ENCODE measurements at places on chromosomes 2 and 18.

- no peak for DNase-seq
Observed at GRCh38 chr2:241209271-241209670, 20.8 kb downstream of the ANO7 start.

- no peak for DNase-seq
Observed at GRCh38 chr2:98985905-98986666, 50.1 kb upstream of the CRACDL start.

- DNase-seq, result peak; percentile 97
Observed at GRCh38 chr18:34224423-34225217, at the start of gene NOL4. NOL4 (minus strand) TSS chr18:34224913; CDS start chr18:34223253, 1,660 bp downstream.

DNA sequence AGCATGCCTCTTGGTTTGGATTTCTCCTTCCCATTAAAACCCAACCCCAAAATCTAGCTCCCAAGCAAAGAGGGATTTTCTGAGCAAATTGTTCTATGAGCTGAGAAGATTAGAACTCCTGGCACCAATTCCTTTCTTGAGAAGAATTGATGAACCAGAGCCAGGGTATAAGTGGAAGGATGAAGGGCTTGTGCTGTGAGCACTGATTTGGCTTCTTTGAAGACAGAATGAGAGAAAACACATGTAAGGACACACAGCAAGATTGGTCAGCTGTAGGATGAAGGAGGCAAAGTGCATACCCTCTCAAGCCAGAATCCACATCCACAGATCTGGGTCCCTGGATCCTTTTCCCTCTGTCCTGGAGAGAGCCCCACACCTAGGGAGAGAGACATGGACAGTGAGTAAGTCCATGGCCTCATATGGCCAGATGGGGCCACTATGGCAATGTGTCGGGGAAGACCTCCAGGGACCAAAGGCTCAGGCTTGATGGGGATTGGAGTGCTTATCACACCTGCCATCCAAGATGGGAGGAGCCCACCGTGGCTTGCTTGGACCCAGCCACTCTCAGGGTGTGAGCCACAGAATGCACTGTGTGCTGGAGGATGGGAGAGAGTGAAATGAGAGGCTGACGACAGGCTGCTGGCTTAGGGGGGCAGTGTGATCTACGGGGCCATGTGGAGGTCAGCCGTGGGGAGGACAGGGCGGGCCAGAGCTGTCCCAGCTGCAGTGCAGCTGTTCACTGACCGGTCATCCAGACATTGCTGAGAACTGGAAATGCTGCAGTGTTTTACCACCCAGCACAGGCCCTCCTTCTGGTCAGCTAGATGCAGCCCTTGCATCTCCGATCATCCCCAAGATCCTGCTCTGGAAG, 339.8 kb downstream of the CYP26B1 start:
- DNase-seq, result peak; percentile 47

DNA sequence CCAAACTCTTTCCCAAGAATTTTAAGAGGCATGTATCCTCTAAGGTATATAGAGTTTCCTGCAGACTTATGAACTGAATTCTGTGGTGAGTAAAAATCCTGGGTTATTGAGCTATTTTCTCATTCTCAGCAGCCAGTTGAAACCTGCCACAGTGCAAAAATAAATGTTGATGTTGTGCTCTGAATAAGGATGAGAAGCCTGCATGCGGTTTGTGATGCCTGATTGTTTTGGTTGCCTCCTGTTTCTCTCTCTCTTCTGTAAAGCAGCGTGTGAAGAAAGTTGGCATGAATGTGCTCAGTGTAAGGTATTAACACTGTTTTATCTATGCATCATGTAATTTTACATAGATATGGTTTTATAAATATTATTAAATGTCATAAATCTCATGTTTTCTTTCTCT, 452.6 kb downstream of the CDH2 start:
- no peak for DNase-seq

- DNase-seq, result no peak
Observed at GRCh38 chr2:42114091-42114490, 55.1 kb upstream of the EML4 start.

GRCh38 chr18:46343456-46343855, 239.3 kb downstream of the HAUS1 start:
- DNase-seq, result no peak

- DNase-seq, result no peak
Observed at GRCh38 chr2:215929602-215930335, 83.6 kb downstream of the MREG start.

GRCh38 chr2:237315829-237316225, 98.1 kb downstream of the COL6A3 start:
- no peak for DNase-seq

DNA sequence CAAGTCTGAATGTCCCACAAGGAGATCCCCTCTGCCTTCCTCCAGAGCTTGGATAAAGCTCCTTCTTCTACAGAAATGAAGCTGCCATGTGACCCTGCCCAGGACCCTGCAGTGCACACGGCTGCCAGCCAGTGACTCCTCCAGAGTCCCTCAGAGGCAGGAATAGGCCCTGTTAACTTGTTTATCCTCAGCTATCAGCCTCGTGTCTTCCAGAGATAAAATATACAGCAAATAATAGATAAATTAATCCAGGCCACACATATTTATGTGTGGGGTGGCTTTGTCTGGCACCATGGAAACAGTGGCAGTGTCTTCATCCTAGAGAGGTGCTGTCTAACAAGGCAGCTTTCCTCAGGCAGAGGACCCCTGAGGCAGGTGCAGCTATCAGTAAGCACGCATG, 66.7 kb downstream of the TMEM18 start:
- DNase-seq, result no peak

DNA sequence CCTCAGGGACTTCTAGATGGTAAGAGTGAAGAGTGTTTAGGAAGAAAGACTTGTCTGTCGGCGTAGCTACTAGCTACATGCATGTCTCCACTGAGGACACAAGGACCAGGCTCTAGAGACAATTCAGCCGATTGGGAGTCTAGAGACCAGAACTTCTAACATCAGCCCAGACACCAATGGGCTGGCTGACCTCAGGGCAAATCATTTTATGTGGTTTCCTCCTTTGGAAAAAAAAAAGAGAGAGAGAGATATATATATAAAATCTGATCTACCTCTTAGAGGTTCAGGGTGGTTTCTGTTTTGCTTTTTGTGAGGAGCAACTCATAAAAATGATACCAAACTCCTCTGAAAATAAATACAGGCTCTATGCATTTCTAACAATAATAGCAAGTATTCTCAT, 212.8 kb downstream of the BCL2 start:
- no peak for DNase-seq

GRCh38 chr2:43047187-43047780, 179.1 kb downstream of the ZFP36L2 start:
- DNase-seq, result no peak

GRCh38 chr2:96329874-96330273, 4.8 kb downstream of the ITPRIPL1 start:
- no peak for DNase-seq

DNA sequence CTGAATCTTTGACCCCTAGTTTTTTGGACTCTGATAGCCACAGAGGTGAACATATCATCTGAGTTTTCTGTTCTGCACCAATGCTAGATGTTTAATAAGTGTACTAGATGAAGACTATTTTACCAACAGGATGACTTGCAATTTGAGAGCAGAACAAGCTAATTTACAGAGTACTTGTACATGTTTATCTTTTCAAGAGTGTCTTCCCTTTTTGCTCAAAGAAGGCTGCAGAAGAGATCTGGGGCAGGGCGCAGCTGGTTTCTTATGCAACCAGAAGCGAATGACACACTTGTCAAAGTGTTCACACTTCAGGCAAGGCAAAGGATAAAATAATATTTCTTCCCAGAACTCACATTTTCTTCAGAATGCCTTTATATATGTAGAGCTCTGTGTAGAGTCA, 86.0 kb downstream of the VWA3B start:
- DNase-seq, result no peak

DNA sequence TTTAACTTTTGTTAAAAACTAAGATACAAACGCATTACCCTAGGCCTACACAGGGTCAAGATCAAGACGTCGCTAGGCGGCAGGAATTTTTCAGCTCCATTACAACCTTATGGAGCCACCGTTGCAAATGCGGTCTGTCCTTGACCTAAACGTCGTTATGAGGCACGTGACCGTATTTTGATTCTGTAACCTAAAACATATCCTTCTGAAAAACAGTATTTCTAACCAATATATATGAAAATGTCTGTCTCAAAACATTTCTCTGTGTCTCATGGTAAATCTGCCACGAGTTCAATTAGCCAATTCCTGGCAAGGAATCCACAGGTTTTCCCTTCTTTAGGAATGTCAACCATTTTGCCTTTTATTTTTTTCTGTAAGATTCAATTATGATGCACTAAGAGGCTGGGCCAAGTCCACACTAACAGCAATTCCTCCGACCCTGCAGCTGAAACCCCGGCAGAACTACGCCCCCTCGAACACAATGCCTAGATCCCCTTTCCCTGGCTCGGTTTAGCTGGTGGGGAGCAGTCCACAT, 1.7 kb downstream of the RTN4 start:
- no peak for DNase-seq

DNA sequence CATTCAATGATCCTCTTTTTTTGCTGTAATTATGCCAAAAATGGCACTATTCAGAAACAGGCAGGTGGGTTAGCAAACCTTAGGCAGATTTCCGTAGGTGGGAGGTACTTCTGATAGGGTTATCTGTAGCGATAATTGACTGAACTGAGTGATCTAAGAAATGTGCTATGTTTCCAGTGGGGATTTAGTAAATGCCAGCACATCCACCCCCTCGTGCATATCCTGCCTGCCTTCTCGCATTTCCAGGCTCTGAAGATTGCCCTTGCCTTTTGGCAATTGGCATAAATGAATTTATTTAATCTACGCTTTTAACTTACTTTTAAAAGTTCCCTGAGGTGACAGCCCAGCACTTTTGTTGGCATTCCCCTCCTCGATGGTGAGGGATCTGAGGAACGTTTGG, 576 bp upstream of the FSHR start:
- DNase-seq, result no peak

- DNase-seq, result no peak
Observed at GRCh38 chr18:56910967-56911366, 235.9 kb upstream of the BOD1L2 start.

- DNase-seq, result no peak
Observed at GRCh38 chr2:158761621-158762020, 33.5 kb upstream of the DAPL1 start.

DNA sequence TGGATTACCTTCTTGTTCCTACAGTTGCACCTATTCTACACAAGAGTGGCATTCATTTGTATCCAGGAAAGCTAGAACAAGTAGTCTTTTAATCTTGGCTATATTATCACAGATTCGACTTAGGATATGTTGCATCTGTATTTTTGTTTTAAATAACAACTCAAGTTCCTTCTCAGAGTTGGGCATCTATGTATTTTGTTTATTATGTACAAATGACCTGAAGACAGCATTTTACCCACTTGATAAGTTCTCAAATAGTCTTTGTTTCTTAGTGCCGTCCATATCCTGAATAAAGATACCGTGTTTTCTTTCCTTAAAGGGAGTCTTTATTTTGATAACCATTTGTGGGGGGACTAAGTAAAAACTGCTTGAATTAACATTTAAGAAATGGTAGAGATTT, 2.9 kb downstream of the ITPRID2 start:
- no peak for DNase-seq

GRCh38 chr2:20585710-20586594, 64.9 kb downstream of the HS1BP3 start:
- DNase-seq, result no peak

GRCh38 chr2:101109451-101110118, 41.6 kb downstream of the TBC1D8 start:
- DNase-seq, result peak; percentile 65

DNA sequence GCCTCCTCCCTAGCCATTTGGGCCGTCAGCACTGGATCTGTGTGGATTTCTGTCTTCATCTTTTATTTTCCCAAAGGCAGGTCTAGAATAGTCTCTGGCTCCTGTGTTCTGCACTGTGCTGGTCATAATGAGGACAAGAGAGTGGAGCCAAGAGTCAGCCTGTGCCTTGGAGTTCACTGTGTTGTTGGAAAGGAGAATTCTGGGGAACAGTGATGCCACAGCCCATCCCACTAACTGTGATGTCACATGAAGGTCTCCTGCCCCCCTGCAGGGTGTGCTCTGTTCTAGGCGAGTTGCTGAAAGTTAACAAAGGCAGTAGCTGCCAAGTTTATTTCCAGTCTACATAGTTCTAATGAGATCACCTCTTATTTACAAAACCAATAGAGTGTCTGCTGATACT, 248.5 kb downstream of the TPGS2 start:
- DNase-seq, result peak; percentile 47

DNA sequence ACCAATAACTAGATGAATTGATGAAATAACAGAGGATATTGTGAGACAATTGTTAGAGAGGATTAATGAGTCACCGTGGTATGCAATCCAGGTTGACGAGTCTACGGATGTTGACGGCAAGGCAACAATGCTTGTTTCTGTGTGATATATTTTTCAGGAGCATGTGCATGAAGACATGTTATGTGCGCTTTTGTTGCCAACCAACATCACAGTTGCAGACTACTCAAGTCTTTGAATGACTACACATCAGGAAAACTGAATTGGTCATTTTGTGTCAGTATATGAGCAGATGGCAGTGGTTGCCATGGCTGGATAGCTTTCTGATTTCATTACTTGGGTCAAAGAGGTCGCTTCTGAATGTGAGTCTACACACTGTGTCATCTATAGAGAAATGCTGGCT, 96.8 kb upstream of the CRACDL start:
- DNase-seq, result no peak

DNA sequence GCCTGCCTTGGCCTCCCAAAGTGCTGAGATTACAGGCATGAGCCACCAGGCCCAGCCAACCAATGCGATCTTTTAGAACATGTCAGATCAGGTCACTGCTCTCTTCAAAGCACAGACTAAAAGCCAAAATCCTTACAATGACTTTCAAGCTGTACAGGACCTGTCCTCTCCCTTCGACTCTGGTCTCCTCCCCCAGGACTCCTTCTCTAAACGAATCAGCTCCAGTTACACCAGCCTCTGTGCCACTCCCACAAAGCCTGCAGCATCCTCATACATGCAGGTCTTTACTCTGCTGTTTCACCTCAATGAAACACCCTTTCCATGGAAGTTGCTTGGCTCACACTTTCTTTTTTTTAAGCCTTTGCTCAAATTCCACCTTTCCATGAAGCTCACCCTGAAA, 436.0 kb downstream of the METTL4 start:
- DNase-seq, result no peak

DNA sequence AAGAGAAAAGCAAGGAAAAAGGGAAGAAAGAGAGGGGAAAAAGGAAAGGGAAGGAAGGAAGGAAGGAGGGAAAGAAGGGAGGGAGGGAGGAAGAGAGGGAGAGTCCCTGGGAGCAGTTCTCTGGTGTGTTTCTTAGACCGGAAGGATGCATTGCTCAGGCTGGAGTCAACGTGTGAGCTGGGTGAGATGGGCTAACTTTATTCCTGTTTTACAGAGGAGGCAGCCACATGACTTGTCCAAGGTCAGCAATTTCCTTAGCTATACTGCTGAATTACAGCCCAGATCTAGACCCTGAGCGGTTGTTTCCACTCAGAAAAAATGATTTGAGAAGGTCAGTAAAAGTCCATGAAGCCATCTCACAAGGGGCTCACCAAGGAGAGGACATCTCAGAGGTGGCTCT, 86.6 kb upstream of the APCDD1 start:
- no peak for DNase-seq

GRCh38 chr2:152930501-152930900, 212.1 kb downstream of the ARL6IP6 start:
- no peak for DNase-seq

All from eye (tissue), 1 donor.